M059J (cell line): ENCODE measurements at places on chromosomes 5 and 9.

GRCh38 chr5:35409361-35409760 is 179.1 kb upstream of the PRLR start:
- no peak for DNase-seq

DNA sequence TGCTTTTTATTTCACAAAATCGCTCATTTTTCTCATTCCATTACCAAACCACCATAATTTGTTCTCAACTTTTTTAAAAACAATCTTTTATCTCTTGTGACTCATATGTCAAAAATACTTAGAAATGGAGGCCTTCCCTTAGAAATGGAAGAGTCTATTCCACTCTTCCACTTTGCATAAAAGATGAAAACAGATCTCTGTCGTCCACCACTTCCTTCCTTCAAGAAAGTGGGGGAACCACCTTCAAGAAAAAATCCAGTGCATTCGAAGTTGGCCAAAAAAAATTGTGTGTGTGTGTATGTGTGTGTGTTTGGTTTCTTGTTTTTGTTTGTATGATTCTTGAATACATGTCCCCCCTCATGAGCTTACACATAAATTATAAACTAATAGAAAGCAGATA is 628.8 kb upstream of the DMAC1 start:
- no peak for DNase-seq

DNA sequence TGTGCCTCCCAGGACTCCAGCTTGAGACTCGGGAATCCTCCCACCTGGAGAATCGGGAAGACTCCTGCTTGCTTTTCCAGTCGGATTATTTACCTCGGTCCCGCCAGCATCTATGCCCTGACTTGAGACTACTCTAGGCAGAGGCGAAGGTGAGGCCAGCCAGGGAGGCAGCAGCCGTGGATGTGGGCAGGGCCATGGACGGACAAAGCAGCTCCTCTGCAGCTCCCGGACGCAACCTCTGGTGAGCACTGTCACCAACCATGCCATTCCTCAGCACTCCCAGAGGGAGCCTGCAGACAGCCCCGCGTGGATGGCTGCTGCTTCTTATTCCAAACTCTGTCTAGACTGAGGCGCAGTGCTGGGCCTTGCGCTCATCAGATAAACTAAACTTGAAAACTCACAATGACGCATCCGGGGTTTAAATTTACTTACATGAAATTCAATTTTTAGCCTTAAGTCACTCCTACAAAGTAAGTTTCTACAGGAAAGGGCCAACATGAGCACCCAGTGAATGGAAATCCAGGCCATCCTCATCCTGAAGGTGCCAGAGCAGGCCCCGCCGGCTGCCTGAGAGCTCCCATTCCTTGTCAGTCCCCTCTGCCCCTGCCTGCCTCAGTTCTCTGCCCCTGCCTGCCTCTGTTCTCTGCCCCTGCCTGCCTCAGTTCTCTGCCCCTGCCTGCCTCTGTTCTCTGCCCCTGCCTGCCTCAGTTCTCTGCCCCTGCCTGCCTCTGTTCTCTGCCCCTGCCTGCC is 17.8 kb downstream of the MED10 start:
- no peak for DNase-seq

GRCh38 chr5:117295941-117296340 is 721.3 kb upstream of the SEMA6A start:
- no peak for DNase-seq

- DNase-seq, result no peak
Measured at GRCh38 chr5:112930082-112930344, 8.0 kb upstream of the REEP5 start.

DNA sequence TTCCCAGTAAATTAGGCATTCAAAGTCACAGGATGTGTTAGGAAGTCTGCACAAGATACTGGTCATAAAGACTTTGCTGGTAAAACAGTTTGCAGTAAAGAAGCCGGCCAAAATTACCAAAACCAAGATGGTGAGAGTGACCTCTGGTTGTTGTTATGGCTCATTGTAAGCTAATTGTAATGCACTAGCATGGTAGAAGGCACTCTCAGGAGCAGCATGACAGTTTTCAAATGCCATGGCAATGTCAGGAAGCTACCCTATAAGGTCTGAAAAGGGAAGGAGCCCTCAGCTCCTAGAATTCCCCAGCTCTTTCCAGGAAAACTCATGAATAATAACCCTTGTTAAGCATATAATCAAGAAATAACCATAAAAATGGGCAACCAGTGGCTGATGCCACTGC is 64.3 kb upstream of the TNC start:
- peak; percentile 28 for DNase-seq

DNA sequence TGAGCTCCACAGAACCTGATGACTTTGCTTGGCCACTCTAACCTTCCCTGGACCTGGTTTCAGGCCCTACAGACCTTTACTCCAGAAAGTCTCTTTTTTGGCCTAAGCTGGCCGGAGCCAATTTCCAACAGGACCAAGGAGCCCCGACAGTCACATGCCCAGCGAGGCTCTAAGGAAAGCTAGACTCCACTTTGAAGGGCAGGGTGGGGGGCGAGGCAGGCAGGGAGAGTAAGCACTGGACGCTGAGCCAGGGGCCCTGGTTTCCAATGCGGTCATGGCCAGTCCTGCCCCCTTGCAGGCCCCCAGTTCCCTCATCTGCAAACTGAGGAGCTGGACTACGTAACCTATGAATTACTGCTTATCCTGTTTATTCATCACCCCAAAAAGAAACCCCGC is 65.2 kb downstream of the ADAMTS2 start:
- no peak for DNase-seq

DNA sequence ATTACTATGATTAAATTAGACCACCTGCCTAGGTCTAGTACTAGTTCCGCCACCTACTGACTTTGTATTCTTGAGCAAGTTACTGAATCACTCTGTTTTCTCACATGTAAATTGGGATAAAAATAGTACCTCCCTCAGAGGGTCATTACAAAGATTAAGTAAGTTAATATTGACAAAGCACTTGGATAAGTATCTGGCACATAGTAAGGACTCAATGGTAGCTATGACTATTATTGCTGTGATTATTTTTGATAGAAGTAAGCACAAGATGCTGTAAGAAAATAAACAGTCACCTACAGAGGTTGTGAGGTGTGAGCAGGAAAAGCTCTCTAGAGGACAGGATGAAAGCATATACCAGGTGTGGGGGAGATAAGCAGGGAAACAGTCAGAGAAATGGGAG is 173.1 kb upstream of the PAPPA start:
- DNase-seq, result no peak

DNA sequence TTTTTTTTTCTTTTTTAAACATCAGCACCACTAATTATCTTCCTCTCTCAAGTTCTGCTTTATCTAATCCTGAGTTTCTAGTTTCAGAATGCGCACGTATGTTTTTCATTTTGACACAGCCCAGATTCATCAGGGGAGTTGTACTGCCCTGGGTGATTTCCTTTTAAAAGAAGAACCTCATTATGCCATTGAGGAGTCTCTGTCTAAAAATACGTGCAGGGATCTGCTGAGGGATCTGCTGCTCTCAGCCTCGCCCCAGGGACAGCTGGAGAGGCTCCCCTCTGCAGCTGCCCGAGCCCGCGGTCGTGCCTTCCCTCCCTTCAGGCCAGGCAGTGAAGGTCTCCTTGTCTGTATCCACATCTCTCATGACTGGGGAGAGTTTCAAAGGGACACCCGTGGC is 273.1 kb downstream of the ARHGEF28 start:
- DNase-seq, result no peak

DNA sequence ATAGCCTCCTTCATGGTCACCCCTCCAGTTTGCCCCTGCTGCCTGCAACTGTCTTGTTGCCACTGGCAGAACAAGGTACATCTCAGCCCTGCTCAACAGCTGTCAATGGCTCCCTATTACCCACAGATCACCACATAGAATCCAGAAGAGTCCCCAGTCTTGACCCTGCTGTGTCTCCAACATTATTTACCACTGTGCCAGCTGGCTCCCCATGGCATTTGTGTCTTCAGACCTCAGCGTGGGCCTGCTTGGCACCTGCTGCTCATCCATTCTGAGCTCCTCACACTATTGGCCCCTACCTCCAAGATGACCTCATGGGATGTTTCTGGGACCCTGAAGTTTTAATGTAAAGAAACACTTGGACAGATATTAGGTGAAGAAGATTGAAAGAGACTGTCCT is 201.9 kb downstream of the HSPA4 start:
- no peak for DNase-seq

GRCh38 chr9:131809941-131810344 is 70.1 kb upstream of the RAPGEF1 start:
- peak; percentile 57 for DNase-seq

- DNase-seq, result peak; percentile 81
Measured at GRCh38 chr5:119275146-119275545, 80.7 kb upstream of the TNFAIP8 start.

DNA sequence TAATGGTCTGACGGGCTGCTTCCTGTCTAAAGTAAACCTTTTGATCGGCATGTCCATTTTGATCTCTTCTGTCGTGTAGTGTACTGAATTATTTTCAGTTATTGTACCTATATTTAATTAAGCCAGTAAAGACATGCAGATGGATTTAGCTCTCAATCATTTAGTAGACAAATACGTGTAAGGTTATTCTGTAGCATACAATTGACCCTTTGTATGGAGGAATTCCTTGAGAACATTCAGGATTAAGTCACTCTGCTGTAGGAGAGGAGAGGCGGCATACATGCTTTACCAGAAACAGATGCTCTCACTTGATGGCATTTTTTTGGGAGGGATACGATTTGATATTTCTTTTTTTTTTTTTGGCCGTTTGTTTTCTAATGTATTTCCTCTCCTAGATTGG is 141.0 kb downstream of the PBX3 start:
- DNase-seq, result no peak

- no peak for DNase-seq
Measured at GRCh38 chr9:34170237-34170991, 8.4 kb upstream of the UBAP1 start.

GRCh38 chr9:123049589-123050222 is 16.2 kb downstream of the GPR21 start:
- DNase-seq, result peak; percentile 76

GRCh38 chr5:439181-439580 is 3.8 kb upstream of the EXOC3 start:
- no peak for DNase-seq

DNA sequence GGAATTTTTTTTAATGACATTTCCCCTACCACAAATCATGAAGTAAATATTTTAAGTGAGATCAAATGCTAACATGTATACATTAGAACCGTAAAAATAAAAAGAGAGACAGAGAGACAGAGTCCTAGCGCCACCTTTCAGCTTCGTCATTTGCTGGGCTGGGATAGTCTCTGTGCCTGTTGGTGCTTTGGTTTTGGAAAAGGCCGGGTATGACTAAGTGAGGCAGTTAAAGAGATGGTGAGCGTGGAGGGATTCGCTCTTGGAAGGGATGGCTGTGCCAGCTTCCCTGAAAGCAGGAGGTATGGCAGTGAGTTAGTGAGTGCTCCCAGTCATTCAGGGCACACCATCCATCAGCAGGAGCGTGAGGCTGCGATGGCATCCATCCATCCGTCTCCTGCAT is 729.6 kb upstream of the WWC1 start:
- DNase-seq, result no peak

GRCh38 chr9:137705906-137706305 is 87.1 kb downstream of the EHMT1 start:
- no peak for DNase-seq

DNA sequence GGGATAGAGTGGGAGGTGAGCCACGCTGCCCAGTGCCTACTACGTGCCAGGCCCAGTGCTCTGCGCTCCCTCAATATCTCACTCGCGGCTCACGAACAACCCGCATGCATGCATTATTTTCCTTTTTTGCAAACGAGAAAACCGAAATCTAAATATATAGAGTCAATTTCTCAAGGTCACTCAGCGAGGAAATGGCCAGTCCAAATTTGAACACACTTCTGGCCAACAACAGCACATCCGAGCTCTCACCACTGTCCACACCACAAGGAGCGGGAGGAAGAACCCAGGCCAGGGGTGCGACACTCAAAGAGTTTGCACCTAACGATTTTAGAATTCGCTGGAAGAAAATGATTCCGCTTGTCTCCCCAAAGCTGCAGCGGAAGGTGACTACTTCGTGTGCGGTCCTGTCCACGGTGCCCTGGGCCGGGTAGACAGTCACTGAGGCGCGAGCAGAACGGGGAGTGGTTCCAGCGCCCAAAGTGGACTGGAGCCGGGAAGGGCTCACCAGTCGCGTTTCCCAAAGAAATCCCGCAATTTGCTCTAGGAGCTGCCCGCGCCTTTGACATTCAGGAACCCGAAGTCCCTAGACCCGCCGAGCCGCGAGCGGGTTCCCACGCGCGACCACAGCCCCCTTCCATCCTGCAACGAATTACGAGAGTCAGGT is 1.1 kb upstream of the TLX3 start:
- no peak for DNase-seq

DNA sequence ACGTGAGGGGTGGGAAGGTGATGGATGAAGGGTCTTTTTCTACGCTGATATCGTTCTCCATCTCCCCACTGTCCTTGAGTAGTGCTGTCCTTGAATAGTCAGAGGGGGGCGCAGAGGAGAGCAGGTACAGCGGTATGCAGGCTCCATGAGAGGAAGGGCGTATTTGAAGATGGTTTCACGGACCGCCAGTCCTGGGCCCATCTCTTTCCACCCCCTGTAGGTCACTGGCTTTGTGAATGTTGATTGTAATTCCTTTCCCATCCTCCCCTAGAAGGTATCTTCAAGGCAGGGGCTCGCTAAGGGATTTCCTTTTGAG is 40.8 kb upstream of the DAB2IP start:
- DNase-seq, result no peak

GRCh38 chr5:106414342-106414741 is 1256.4 kb downstream of the EFNA5 start:
- DNase-seq, result no peak

DNA sequence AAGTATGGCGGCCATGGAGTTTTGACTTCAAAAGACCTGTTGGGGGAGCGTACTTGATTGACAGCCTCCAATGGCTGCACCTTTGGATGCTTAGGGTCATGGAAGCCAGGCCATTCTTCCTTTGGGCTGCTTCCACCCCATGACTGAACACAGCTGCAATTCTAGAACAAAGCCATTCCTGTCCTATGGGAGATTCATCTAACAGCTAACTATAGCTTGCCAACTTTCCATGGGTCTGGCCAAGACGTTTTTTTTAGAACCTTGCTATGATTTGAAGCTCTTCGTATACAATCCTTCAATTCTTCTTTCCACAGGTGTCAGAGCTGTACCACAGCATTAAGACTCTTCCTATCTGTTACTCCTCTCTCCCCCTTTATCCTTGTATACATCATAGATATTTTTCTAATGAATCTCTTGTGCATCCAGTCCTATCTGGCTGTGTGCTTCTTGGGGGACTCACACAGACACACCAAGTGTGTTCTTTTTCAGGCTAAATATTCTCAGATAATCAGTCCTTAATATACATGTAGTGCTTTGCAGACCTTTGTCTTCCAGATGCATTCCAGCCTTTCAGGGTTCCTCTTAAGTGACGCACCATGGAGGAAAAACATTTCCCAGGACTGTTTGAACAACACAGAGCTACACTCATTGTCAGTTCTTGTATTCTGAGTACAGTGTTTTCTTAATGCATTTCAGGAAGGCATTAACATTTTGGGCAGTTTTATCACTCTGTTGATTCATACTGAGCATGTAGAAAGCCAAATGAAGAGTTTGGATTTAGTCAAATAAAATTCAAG is 198.9 kb downstream of the TAF11L14 start:
- DNase-seq, result no peak

DNA sequence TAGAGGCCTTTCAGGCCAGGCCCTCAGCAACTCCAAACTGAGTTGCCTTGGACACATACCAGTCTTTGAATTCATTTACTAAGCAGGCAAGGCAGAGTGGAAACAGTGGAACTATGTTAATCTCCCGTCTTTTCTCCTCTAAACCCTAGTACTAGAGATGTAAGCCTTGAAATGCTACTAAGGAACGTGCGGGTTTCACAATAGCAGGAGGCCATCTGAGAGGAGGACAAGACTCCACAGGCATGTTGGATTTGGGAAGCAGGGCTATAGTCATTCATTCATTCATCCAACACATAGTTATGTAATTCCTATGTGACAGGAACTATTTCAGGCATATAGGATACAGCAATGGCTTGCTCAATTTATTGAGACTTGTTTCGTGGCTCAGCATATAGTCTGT is 3.3 kb upstream of the OCLN start:
- no peak for DNase-seq
